Endothelial cell (in vitro differentiated cells): ENCODE measurements at places on chromosomes 11 and 22. TPM values are rescaled to one million over a fixed set of nuclear protein-coding genes. Genes with fewer than 3 reads are reported as not detected.

The DUSP8 gene
- 2.2 TPM for total RNA-seq

DNA sequence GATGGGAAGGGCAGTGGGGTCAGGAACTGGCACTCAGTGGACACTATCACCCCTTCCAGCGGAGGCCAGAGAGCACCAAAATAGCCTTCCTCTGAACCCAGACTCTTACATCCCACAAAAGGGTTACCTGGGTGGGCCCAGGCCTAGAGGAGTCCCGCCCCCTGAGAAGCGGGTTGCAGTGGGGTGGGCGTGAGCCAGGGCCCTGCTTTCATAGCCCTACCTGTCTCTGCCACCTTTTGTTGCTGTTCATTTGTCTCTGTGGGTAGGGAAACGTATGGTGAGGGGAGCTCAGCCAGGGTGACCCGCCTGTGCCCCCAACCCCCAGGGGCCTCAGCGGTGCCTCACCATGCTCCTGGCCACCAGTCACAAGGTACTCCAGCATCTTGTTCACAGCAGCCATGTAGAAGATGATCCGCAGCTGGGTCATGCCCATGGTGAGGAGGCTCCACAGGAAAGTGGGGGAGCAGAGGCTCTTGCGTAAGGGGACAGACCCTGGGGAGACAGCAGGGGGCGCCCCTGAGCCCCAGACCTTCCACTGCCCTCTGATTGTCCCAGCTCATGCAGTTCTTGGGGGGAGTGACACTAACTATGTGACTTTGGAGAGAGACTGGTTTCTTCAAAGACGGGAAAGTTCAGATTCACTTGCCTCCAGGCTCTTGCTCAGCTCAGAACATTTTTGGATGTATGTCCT, 24.0 kb downstream of the SLC43A1 start:
- DNase-seq = peak; percentile 70
- H3K36me3 ChIP-seq = peaks cover 11% of the 10 kb centered on the region
- H3K4me1 ChIP-seq = no peaks in the 10 kb centered on the region
- H3K4me3 ChIP-seq = no peak overlapping the region

DNA sequence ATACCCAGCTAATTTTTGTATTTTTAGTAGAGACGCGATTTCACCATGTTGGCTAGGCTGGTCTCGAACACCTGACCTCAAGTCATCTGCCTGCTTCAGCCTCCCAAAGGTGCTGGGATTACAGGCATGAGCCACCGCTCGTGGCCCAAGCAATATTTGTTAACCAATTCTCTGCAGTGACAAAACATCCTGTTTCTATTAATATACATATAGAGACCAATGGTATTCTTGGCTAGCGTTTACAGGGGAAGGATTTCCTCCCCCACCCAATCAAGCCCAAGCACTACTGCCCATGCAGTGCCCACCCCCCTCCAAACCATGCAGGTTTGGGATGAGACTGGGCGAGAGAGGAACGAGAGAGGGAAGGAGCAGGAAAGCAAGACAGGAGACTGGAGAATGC, 53.1 kb downstream of the APOL3 start:
- no peaks in the 10 kb centered on the region for H3K36me3 ChIP-seq
- H3K4me3 ChIP-seq = no peak overlapping the region
- peaks cover 6% of the 10 kb centered on the region for H3K27me3 ChIP-seq
- peaks cover 4% of the 10 kb centered on the region for H3K4me1 ChIP-seq

- no peak for DNase-seq
- H3K27me3 ChIP-seq = peaks cover 7% of the 10 kb centered on the region
- H3K4me1 ChIP-seq = peaks cover 5% of the 10 kb centered on the region
- H3K27ac ChIP-seq = no peak overlapping the region
- no peaks in the 10 kb centered on the region for H3K36me3 ChIP-seq
Observed at GRCh38 chr22:46031965-46032851, 55.2 kb upstream of the WNT7B start.
